ENCODE measurements at places on chromosomes 12 and 14. TPM values are rescaled to one million over a fixed set of nuclear protein-coding genes. Genes with fewer than 3 reads are reported as not detected.

DNA sequence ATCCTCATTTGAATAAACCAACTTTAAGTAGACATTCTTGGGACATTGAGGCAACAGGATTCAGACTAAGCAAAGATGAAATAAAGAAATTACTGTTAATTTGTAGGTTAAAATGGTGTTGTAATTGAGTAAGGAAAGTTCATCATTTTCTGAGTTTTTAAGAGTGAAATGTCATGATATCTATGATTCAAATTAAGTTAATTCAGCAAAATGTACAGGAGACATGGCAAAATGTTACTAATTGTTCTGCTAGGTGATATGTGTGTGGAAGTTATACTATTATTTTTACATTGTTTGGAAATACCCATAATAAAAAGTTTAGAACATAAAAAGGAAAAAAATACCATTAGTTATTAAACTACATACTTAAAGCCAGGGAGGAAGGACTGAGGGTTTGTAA lies 55.0 kb upstream of the EGLN3 start:
- DNase-seq = no peak

- peak; percentile 60 for DNase-seq
Measured at GRCh38 chr12:90290980-90291975, 582.6 kb upstream of the ATP2B1 start.

The WNT5B gene
- polyA plus RNA-seq = 240 TPM

The FITM1 gene
- 181 TPM for polyA plus RNA-seq

The RGS6 gene
- 0.95 TPM for polyA plus RNA-seq

The LBHD2 gene
- polyA plus RNA-seq = not detected
